Smooth muscle cell of the coronary artery (primary cell): ENCODE measurements at places on chromosomes 13 and 19. TPM values are rescaled to one million over a fixed set of nuclear protein-coding genes. Genes with fewer than 3 reads are reported as not detected.

NLRP5 gene
- not detected in 2 replicates for total RNA-seq

GPR12 gene
- not detected in 2 replicates for total RNA-seq

TDRD12 gene
- 0.15 and 0.23 TPM in 2 replicates for total RNA-seq

ERICH6B gene
- total RNA-seq: not detected in 2 replicates

KLK7 gene
- total RNA-seq: not detected in 2 replicates

PRSS57 gene
- total RNA-seq: not detected in 2 replicates

RPS28 gene
- total RNA-seq: 644 and 1,293 TPM in 2 replicates

ZNF541 gene
- under 0.01 TPM in 1 of 2 replicates, not detected in the other for total RNA-seq

ELAVL3 gene
- not detected in 2 replicates for total RNA-seq

IFNL1 gene
- not detected in 2 replicates for total RNA-seq

MEIS3 gene
- total RNA-seq: 48.6 and 53.4 TPM in 2 replicates

SPRED3 gene
- 1.4 and 3.6 TPM in 2 replicates for total RNA-seq

PNMA8B gene
- 0.38 and 3.6 TPM in 2 replicates for total RNA-seq

RASAL3 gene
- total RNA-seq: not detected in 2 replicates

PLPPR3 gene
- total RNA-seq: 0.15 and 1.2 TPM in 2 replicates

MIA gene
- 0.35 TPM in 1 of 2 replicates, not detected in the other for total RNA-seq
